T-cell (primary cell): ENCODE measurements at places on chromosomes 3 and 15.

GRCh38 chr3:51673802-51674654 lies 3.0 kb downstream of the TEX264 start:
- peaks cover 10% of the 10 kb centered on the region for H3K36me3 ChIP-seq
- H3K27ac ChIP-seq, result no peak overlapping the region
- peaks cover 90% of the 10 kb centered on the region for H3K4me1 ChIP-seq
- no peak for DNase-seq
- H3K4me3 ChIP-seq, result no peak overlapping the region

DNA sequence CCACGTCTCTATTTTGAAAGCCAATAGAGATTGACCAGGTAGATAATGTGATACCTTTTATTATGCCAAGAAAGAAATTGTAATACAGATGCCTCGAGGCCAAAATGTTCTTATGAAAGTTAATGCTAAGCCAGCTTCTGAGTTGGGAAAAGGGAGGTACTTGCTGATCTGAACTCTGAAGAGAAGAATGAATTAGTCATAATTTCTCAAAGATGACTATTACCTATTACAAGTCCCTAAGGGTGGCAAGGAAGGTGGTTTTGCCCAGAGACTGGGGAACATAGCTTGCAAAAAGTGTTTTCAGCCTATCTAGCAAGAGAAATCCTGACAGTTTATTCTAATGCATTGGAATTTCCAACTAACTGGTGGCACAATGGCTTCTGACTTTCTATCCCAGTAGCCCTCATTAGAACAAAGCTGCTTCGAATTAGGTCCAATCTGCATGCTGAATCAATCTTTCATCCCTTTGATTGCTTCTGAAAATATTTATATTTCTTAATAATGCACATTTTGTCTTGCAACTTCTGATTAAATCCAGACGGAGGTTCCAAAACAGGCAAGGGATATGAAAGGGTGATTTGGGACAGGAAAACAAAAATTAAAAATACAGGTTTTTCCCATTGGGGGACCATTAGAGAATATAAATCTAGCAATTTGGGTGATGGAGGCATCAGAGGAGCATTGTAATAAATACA lies 17.7 kb upstream of the NR2F2 start:
- H3K4me1 ChIP-seq, result no peaks in the 10 kb centered on the region
- H3K27me3 ChIP-seq, result peaks cover 3% of the 10 kb centered on the region
- no peaks in the 10 kb centered on the region for H3K36me3 ChIP-seq
- no peak overlapping the region for H3K4me3 ChIP-seq
- no peak for DNase-seq

DNA sequence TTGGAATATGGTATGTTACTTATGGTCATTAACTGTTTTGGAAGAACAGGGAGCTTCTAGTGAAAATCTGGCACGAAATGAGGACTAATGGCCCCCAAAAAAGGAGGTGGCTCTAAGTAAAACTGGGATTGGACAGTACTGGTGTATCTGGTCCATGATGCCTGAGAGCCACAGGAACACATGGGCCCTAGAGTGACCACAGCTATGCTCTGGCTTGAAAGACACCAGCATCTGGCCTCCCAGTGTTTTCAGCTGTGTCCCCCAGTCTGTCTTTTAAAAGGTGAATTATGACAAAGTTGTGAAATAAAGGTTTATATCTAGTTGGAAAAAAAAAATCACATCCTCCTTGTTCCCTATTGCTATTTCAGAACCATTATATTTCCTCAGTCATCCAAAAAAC lies 64.5 kb downstream of the GSK3B start:
- DNase-seq, result no peak
- H3K4me1 ChIP-seq, result peaks cover 3% of the 10 kb centered on the region
- no peaks in the 10 kb centered on the region for H3K36me3 ChIP-seq
- no peaks in the 10 kb centered on the region for H3K27me3 ChIP-seq

DNA sequence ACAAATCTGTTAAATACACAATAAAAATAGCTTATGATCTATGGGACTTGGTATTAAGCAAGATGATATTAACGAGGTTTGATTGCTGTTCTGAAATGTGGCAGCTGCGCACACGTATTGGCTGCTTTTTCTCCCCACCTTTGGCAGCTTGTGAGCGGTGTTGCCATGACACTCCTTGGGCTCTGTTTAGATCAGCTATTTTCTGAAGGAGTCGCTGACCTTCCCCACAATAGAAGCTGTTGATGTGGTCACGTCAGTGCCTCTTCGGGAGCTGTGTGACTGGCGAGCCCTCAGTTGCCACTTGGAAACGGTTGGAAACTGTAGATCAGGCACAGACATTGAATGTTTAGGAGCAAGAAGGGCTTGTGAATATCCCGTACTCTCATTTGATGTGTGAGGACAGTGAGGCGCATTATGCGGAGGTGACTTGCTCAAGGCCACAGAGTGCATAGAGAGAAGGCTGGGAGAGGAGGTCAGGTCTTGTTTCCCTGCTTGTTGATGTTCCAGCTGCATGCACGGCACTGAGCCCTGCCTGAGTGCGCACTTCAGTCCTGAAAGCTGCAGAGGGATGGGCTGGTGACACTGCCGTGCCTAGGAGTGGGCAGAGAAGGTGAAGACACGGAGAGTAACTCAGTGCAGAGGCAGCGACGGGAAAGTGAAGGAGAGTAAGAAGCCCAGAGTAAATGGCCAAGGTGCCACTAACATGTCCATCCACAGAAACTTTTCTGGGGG lies 198.4 kb downstream of the LPP start:
- H3K27me3 ChIP-seq, result no peaks in the 10 kb centered on the region
- no peak overlapping the region for H3K27ac ChIP-seq
- H3K4me1 ChIP-seq, result no peaks in the 10 kb centered on the region
- DNase-seq, result no peak

GRCh38 chr15:99562238-99562637 lies 3.5 kb upstream of the MEF2A start:
- no peak for DNase-seq
- peaks cover 22% of the 10 kb centered on the region for H3K4me1 ChIP-seq
- no peak overlapping the region for H3K27ac ChIP-seq

DNA sequence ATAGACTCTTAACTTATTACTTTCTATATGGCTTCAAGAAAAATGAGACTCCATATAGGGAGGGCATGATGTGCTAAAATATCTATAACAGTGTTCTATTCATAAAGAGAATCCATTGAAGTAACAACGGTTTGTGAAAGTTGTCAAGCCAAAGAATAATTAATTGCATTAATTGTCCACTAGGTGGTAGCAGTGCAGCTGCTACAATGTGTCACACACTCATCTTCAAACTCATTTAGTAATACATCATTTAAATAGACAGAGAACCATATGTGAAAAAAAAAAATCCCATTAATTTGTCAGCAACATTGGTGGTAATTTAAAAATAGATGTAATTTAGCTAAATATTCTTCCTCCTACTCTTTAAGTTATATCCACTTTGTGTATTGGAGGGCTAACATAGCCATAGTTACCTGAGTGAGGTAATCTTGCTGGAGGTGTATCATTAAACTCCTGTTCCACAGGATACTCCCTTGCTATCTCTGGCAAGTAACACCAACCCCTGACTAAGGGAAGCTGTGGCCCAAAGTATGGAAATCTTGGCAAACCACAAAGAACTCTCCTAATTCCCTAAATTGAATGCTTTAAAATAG lies 3.7 kb upstream of the CPA3 start:
- H3K27ac ChIP-seq, result no peak overlapping the region
- no peaks in the 10 kb centered on the region for H3K36me3 ChIP-seq
- H3K4me1 ChIP-seq, result no peaks in the 10 kb centered on the region
- peaks cover 3% of the 10 kb centered on the region for H3K27me3 ChIP-seq

GRCh38 chr3:136624894-136625815 lies 127.0 kb downstream of the STAG1 start:
- no peaks in the 10 kb centered on the region for H3K27me3 ChIP-seq
- H3K27ac ChIP-seq, result no peak overlapping the region

GRCh38 chr15:57902155-57902554 lies 163.4 kb downstream of the ALDH1A2 start:
- no peaks in the 10 kb centered on the region for H3K4me1 ChIP-seq
- no peak overlapping the region for H3K27ac ChIP-seq
- peaks cover 2% of the 10 kb centered on the region for H3K27me3 ChIP-seq
- H3K36me3 ChIP-seq, result no peaks in the 10 kb centered on the region
